ENCODE measurements at places on chromosomes 2 and 18.

DNA sequence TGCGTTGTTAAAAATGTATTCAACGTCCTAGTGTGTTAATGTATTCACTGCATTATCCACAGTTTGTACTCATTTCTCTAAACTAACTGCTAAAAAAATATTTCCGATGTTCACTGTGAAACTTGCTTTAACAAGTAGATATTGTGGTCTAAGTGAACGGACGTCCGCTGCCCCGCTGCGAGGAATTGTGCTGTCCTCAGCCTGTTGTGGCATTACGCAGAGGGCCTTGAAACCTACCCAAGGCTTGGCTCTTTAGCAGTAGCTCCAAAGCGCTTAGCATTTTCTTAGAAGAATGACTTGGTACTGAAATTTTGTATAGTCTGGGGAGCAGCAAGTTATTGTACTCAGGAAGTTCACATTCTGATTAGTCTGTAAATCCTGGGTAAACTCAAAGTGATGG, 136.5 kb upstream of the SP5 start:
- no peak for DNase-seq

GRCh38 chr2:70679259-70679658, 88.7 kb downstream of the ADD2 start:
- DNase-seq = no peak

GRCh38 chr2:8485736-8486135, 196.1 kb upstream of the ID2 start:
- DNase-seq = no peak

- DNase-seq = no peak
These were observed 35.2 kb upstream of the CD207 start for GRCh38 chr2:70870790-70871189.

GRCh38 chr18:59938676-59939075, 38.9 kb downstream of the PMAIP1 start:
- DNase-seq = no peak

DNA sequence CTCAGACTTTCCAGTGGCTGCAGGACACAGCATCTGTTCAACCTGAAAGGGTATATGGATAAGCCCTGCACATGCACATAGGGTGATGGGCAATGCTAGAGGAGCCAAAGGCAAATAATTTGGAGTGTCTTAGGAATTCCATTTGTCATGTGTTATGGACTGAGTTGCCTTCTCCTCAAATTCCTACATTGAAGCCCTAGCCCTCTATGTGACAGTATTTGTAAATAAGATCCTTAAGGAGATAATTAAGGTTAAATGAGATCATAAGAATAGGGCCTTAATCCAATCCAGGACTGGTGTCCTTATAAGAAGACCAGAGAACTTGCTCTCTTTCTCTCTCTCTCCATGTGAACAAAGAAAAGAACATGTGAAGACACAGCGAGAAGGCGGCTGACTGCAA, 42.9 kb upstream of the CREG2 start:
- no peak for DNase-seq

GRCh38 chr18:390741-391478, 109.6 kb downstream of the COLEC12 start:
- DNase-seq = no peak

DNA sequence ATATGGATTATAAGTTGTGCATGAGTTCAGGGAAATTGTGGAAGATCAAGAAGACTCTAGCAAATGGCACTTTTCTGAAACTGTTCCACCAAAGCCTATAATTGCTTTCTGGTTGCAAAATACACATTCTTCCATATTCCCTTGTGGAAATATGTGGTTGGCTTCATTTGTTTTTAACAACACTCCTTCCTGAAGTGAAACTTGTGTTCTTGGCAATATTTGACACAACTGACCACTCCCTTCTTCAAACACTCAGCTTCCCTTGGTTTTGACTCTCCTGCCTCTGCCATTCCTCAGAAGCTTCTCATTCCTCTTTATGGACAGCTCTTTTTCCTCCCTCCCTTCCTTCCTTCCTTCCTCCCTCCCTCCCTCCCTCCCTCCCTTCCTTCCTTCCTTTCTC, 192.3 kb downstream of the PMAIP1 start:
- no peak for DNase-seq

DNA sequence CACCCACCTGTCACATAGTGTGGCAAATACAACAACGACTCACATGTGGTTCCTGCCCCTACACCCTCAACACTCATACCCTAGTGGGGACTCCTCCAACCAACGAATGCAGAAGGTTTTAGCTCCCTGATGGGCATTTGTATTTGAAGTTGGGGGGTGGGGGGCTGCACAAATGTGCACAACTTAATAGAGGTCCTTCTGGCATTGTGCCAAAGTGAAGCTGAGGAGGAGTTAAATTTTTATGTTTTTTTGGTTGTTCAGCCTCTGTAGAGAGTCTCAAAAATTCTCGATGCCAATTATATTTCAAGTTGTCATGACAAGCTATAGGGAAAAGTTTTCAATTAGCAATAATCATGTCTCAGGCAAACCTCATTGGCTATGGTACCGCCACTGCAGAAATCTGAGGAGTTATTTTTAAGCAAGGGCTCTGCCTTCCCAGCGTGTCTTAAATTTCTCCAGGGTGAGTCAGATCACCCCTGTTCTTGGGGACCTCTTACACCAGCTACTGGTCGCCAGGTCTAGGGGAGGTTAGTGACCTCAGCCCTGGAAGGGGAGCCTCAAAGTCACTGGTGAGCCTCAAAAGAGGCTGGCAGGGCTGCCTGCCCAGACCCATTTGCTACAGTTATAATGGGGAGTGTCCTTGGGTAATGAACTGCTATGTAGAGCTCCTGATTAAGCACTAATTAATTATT, 102.7 kb upstream of the TAF1B start:
- DNase-seq = no peak

- DNase-seq = no peak
These were observed 238.7 kb upstream of the KCNH7 start for GRCh38 chr2:163077241-163077640.

- peak; percentile 49 for DNase-seq
These were observed 2.4 kb upstream of the HOXD8 start for GRCh38 chr2:176126929-176127773.

GRCh38 chr2:11505652-11506610, 27.9 kb upstream of the GREB1 start:
- DNase-seq = no peak

- DNase-seq = no peak
These were observed 116.8 kb upstream of the PKDCC start for GRCh38 chr2:41930807-41931566.

DNA sequence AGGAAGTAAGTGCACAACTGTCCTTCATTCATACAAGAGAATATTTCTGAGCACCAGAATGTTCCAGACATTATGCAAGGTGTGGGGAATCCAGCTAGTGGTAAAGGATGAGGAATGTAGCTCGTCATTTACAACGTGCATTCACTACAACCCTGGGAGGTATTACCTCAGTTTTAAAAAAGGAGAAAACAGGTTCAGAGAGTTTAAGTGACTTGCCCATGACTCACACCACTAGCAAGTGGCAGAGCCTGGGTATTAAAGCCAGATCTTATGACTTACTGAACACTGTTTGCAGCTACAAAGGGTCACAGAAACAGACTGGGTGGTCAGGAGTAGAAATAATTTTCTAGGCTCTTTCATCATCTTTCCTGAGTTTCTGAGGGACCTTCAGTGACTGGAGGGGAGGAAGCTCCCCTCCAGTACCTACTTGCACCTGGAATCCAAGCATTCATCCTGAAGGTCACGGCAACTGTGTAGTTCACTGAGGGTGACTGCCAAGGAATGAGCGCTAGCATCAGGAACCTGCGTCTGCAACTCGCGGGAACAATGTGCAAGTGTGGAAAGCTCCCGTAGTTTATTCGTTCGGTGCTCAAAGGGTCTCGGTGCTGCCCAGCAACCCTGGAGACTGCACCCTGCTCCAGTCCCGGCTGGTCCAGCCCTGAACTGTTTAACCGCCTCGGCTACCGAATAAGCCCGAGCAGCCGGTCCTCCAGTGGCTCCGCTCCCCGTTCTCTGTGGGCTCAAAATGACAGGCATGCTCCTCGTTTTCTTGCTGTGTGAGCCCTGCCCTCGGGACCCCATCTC, 647 bp downstream of the CCDC121 start:
- DNase-seq = no peak

GRCh38 chr2:71679491-71679890, 226.1 kb downstream of the DYSF start:
- no peak for DNase-seq

DNA sequence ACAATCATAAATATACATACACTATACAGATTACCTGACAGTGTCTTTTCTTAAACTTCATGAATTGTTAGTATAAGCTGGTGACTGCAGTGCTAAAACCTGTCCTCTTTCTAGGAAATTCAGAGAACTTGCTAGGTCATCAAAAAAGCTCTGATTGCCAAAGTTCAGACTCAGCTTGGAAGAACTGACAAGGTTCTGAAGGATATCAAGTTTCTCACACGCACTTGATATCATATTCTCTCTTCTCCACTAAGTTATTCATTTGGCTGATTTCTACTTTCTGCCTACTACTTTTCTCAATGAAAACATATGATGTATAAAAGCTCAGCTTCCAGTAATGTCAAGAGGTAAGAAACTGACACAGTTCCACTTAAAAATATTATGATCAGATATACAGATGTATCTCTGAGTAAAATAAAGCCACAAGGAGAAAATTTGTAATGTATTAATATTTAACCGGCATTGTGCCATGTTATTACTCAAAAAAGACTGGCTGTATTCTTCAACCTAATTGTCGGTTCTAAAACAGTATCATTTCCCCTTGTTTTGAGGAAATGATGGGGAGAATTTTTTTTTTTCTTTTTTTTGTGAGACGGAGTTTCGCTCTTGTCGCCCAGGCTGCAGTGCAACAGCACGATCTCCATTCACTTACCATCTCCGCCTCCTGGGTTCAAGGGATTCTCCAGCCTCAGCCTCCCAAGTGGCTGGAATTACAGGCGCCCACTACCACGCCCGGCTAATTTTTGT, 2.4 kb downstream of the OSBPL1A start:
- no peak for DNase-seq

- no peak for DNase-seq
These were observed 76.9 kb upstream of the PMAIP1 start for GRCh38 chr18:59822612-59823550.

DNA sequence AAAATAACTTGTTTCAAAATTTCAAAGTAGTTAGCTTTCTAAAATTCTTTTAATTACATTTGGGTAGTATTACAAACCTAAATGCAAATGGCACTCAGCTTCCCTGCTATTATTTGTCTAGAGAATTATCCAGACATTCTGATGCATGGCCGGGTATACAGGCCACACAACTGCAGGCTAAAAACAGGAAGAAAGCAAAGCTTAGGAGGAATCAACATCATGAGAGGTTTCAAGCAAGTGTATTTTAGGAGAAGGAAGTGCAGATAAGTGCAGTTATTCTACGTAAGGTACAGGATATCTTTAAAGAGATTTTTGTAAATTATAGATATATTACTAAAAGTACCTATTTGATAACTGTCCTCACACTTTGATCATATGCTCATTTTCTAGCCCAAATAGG, 46.8 kb upstream of the RNU4ATAC start:
- DNase-seq = no peak

GRCh38 chr2:191051825-191052778, 38.1 kb upstream of the STAT1 start:
- DNase-seq = no peak

- DNase-seq = no peak
These were observed 769 bp downstream of the FAM110C start for GRCh38 chr2:45342-46130.

DNA sequence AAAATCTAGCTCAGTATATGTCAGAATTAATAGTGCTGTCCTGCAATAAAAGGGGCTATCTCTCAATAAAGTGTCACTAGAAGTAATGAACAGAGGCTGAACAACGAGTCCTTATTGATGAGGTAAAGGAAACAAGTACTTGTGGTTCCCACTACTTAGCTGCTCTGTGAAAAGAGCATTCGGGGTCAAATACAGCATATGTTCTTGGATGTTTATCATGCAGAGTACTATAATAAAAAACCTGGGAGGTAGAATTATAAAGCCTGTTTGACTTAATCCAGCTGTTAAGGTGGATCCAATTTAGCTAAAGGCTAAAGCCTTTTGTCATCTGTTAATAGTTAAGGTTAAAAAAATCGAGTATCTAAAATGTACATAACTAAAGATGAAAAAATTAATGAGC, 32.4 kb downstream of the SLC35F5 start:
- no peak for DNase-seq

DNA sequence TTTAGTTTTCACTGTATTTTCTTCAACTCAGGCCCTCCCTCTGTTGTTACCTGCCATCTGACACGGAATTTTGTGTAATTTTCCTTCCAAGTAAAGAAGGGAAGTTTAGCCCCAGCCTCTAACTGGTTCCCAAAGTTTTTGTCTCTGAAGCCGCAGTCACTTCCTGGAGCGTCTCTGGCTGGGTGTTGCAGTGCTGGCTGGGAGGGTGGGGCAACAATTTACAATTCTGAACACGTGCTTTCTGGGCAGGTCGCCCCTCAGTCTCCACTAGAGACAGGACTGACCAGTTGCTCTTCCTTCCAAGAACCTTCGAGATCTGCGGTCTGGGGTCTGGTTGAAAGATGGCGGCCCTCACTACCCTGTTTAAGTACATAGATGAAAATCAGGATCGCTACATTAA, 3.5 kb downstream of the CNDP2 start:
- peak; percentile 28 for DNase-seq

DNA sequence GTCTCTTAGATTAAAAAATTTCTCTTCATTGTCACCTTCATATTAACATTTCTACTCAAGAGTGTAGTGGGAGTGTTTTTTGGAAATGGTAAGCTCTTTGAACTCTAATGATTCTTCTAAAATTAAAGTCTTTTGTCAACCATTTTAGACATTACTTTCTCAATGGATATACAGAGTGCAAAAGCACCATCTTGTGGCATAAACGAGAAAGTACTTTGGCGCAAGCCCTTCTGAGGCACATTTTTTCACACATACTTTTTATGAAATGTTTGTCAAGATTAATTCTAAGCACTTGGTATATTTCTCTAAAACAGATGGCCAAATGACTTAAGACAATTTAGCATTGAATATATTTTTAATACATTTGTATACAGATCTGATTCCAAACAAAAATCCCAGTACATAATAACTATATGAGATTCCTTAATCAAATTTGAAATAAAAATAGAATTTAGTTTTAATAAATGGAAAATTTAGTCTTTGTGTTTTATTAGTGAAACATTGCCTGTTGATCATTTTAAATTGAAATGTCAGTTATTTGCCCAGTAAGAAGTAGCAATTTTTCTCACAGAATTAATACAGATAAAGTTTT, 63.3 kb upstream of the GALNT5 start:
- DNase-seq = no peak

DNA sequence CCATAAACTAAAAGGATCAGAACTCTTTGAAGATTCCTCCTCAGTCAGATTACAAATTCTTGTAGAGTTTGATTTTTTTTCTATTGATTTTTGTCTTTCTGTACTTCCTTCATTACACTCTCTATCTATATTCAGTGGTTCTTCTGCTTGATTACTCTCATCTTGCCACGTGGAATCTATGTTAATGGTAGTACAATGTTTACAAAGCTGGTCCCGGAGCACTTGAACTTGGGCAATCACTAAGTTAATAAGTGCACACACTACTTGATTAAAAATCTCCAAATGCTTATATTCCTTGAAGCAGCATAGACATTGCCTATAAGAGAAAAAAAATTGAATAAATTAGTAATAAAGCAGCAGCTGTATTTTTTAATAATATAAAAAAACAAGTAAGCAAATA, 65.1 kb downstream of the USP34 start:
- DNase-seq = no peak

GRCh38 chr2:9975805-9976447, 24.4 kb downstream of the GRHL1 start:
- no peak for DNase-seq

All from stimulated activated CD4-positive, alpha-beta T cell treated with anti-CD3 and anti-CD28 coated beads, Interleukin-2, amount 100 ng/mL, for 4 hours (primary cell).